ENCODE measurements at places on chromosomes 12 and 14. TPM values are rescaled to one million over a fixed set of nuclear protein-coding genes. Genes with fewer than 3 reads are reported as not detected.

- H3K36me3 ChIP-seq = no peaks in the 10 kb centered on the region
- H3K4me3 ChIP-seq = no peak overlapping the region
- no peak for DNase-seq
Observed at GRCh38 chr14:96221109-96221650, 16.5 kb downstream of the BDKRB2 start.

DNA sequence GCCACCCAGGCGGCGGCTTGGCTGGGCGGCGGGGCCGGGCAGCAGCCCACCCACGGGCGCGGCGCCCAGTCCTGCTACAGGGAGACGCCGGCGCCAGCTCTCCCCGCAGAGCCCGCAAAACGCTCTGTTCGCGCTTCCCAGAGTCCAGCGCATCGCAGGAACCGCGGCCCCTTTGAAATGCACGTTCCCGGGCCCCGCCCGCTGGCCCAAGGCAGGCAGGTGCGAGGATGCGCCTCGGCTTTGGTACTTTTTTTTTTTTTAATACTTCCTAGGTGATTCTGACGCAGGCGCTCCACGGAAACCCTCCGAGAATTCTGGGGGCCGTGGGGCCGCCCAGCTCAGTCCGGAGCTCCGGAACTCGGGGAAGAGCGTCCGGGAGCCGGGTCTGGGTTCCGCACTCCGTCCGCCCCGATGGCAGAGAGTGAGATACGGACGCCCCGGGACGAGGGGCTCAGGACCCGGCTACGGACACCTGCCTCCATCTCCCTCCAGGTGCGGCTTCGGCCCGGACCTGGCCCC is 483 bp downstream of the POC1B start:
- H3K27me3 ChIP-seq = no peaks in the 10 kb centered on the region
- peaks cover 33% of the 10 kb centered on the region for H3K4me1 ChIP-seq
- H3K36me3 ChIP-seq = no peaks in the 10 kb centered on the region
- H3K27ac ChIP-seq = peak overlapping the region; percentile 58
- DNase-seq = peak; percentile 64

DNA sequence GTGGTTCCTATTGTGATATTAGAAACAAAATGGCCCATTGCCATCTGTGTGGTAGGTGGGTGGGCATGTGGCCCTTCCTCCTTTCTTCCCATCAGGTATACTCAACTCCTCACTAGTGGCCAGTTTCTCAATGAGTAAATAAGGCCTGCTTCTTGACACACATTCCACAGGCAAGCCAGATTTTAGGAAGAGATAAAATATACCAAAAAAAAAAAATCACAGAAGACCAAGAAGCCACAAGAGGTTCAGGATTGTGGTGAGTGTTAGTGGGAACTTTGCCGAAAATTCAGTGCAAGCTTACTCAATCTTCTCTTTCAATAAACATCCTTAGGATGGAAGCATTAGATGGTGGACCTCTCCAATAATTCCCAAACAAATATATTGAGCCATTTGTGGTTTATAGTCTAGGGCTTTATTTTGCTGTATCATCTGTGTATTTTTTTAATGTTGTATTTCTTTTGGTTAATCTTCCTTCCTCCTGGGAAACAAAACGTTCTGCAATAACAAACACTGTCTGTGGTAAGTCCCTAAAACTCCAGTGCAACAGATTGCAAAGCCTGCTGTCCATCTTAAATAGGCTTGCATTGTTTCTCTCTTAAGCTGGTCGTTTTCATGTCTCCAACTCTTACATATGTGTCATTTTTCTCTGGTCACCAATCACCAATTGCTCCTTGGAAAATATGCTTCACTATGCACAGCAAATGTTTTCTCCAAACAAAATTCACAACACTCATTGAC is 289.9 kb upstream of the KITLG start:
- H3K27ac ChIP-seq = no peak overlapping the region
- H3K36me3 ChIP-seq = no peaks in the 10 kb centered on the region
- no peak for DNase-seq
- H3K4me1 ChIP-seq = no peaks in the 10 kb centered on the region

The PRB4 gene
- polyA plus RNA-seq = not detected

The C3AR1 gene
- polyA plus RNA-seq = 0.24 TPM

DNA sequence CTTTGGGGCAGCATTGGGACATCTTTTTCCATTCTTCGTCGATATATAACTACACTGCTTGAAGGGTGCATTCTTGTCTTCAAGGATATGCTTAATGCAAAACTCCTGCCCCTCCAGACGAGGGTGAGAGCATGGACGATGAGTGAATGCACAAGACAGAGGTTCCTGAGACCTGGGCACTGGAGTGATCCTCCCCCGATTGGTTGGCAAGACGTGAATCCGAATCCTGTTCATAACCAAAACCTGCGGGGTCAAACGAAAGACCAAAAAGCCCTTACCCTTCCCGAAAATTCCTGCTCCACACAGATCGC is 684 bp downstream of the KANSL2 start:
- no peaks in the 10 kb centered on the region for H3K27me3 ChIP-seq
- H3K27ac ChIP-seq = peak overlapping the region; percentile 90
- H3K36me3 ChIP-seq = peaks cover 14% of the 10 kb centered on the region
- DNase-seq = peak; percentile 59
- peaks cover 36% of the 10 kb centered on the region for H3K4me1 ChIP-seq

The RPL10L gene
- polyA plus RNA-seq = not detected

GRCh38 chr14:40987481-40987880 is 619.2 kb upstream of the LRFN5 start:
- H3K27ac ChIP-seq = no peak overlapping the region
- H3K36me3 ChIP-seq = no peaks in the 10 kb centered on the region
- H3K4me3 ChIP-seq = no peak overlapping the region
- no peaks in the 10 kb centered on the region for H3K27me3 ChIP-seq
